CD4-positive, alpha-beta memory T cell (primary cell): ENCODE measurements at places on chromosomes 11 and 22.

DNA sequence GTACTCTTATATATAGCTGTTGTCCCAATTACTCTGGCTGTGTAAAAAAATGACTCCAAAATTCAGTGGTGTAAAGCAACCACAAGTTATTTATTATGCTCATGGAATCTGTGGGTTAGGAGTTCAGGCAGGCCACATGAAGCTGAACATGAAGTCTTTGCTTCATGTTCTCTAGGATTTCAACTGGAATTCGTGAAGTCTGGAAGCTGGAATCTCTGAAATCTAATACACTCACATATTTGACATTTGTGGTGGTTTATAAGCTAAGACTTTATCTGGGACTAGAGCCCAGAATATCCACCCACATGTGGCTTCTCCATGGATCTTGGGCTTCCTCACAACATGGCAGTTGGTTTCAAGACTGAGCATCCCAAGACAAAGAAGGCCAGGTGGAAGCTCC, 430.6 kb downstream of the MIAT start:
- H3K27me3 ChIP-seq, result no peaks in the 10 kb centered on the region
- no peaks in the 10 kb centered on the region for H3K36me3 ChIP-seq
- no peak overlapping the region for H3K27ac ChIP-seq
- no peak for DNase-seq
- no peak overlapping the region for H3K4me3 ChIP-seq

GRCh38 chr22:49404020-49404419, 423.7 kb downstream of the BRD1 start:
- H3K27me3 ChIP-seq, result no peaks in the 10 kb centered on the region
- no peak overlapping the region for H3K4me3 ChIP-seq
- DNase-seq, result no peak
- no peak overlapping the region for H3K27ac ChIP-seq
- H3K36me3 ChIP-seq, result no peaks in the 10 kb centered on the region
- no peaks in the 10 kb centered on the region for H3K4me1 ChIP-seq

GRCh38 chr11:124115782-124116616, 749 bp downstream of the VWA5A start:
- H3K27me3 ChIP-seq, result no peaks in the 10 kb centered on the region
- H3K4me1 ChIP-seq, result peaks cover 12% of the 10 kb centered on the region
- H3K27ac ChIP-seq, result peak overlapping the region; percentile 2

GRCh38 chr11:109911488-109911887, 181.7 kb upstream of the ZC3H12C start:
- H3K27me3 ChIP-seq, result no peaks in the 10 kb centered on the region
- no peak for DNase-seq
- no peak overlapping the region for H3K4me3 ChIP-seq
- no peak overlapping the region for H3K27ac ChIP-seq

DNA sequence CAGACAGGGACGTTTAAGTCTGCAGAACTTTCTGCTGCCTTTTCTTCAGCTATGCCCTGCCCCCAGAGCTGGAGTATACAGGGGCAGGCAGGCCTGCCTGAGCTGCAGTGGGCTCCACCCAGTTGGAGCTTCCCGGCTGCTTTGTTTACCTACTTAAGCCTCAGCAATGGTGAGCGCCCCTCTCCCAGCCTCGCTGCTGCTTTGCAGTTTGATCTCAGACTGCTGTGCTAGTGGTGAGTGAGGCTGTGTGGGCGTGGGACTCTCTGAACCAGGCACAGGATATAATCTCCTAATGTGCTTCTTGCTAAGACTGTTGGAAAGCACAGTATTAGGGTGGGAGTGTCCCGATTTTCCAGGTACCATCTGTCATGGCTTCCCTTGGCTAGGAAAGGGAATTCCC, 38.5 kb downstream of the NELL1 start:
- no peaks in the 10 kb centered on the region for H3K36me3 ChIP-seq
- no peak overlapping the region for H3K4me3 ChIP-seq
- H3K27me3 ChIP-seq, result no peaks in the 10 kb centered on the region
- DNase-seq, result no peak

GRCh38 chr11:121513807-121514206, 61.0 kb upstream of the SORL1-AS1 start:
- H3K36me3 ChIP-seq, result peaks cover 67% of the 10 kb centered on the region
- H3K4me3 ChIP-seq, result no peak overlapping the region
- peaks cover 11% of the 10 kb centered on the region for H3K4me1 ChIP-seq
- H3K27me3 ChIP-seq, result no peaks in the 10 kb centered on the region

GRCh38 chr11:119093942-119094815, 7.5 kb downstream of the DPAGT1 start:
- DNase-seq, result peak; percentile 46
- H3K27me3 ChIP-seq, result no peaks in the 10 kb centered on the region
- H3K27ac ChIP-seq, result peak overlapping the region; percentile 81
- peaks cover 17% of the 10 kb centered on the region for H3K36me3 ChIP-seq
- H3K4me3 ChIP-seq, result peak overlapping the region; percentile 87
- peaks cover 27% of the 10 kb centered on the region for H3K4me1 ChIP-seq

- H3K4me1 ChIP-seq, result no peaks in the 10 kb centered on the region
- no peaks in the 10 kb centered on the region for H3K27me3 ChIP-seq
- DNase-seq, result no peak
- H3K4me3 ChIP-seq, result no peak overlapping the region
- no peaks in the 10 kb centered on the region for H3K36me3 ChIP-seq
- H3K27ac ChIP-seq, result no peak overlapping the region
Measured at GRCh38 chr22:46125816-46126765, 24.2 kb upstream of the PPARA start.

- no peak for DNase-seq
- H3K36me3 ChIP-seq, result no peaks in the 10 kb centered on the region
- H3K27ac ChIP-seq, result no peak overlapping the region
- H3K4me3 ChIP-seq, result no peak overlapping the region
- no peaks in the 10 kb centered on the region for H3K27me3 ChIP-seq
Measured at GRCh38 chr11:86438685-86439084, 64.0 kb downstream of the CCDC81 start.

DNA sequence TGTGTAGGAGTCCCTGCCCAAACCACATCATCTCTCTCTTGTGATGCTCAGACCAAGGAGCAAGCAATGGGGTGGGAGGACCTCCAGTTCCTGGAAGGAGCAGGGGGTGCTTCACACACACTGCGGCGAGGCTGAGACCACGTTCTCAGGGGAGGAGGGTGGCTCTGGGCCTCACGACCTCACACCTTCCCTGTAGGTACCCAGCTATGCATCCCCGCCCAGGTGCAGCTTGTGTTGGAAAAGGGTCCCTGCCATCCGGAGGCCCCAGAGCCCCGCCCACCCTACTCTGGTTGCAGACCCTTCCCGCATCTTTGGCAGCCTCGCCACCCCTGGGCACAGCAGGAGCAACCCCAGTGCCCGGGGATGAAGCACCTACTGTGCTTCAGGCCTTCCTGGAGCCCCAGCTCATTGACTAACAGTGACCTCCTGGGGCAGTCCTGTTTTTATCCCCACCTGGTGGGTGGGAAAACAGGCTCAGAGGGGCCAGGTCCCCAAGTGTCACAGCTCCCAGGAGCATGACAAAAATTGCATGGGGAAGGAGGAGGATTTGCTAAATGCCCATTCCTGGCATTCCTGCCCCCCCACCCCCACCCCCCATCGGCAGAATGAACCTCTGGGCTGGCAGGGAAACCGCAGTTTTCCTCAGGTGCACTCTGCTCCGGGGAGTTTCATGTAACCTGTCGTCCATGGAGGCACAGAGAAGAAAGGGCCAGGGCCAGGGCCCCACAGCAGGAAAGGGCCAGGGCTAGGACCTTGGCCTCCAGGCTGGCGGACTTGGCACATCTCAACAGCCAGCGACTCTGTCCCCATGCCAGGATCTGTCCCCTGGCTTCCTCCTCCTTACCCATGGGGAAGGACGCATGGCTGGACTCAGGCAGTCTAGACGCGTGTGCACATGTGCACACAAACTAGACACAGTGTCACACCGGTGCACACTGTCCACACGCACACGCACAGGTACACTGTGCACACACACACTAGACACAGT, 81.0 kb downstream of the IGLL1 start:
- no peak overlapping the region for H3K27ac ChIP-seq
- H3K4me3 ChIP-seq, result no peak overlapping the region
- H3K36me3 ChIP-seq, result no peaks in the 10 kb centered on the region

DNA sequence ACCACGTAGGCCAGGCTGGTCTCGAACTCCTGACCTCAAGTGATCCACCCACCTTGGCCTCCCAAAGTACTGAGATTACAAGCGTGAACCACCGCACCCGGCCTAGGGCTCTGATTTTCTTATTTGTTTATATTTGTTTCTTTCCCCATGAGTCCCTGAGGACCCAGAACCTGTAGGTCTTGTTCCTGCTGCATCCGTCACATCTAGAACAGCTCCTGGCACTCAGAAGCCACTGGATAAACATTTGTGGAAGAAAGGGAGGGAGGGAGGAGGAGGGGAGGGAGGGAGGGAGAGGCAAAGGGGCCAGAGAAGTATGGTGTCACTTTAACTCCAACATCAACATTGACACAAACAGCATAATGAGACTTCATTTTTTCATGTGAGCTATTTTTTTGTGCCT, 67.7 kb downstream of the CELSR1 start:
- no peaks in the 10 kb centered on the region for H3K4me1 ChIP-seq
- DNase-seq, result no peak
- H3K36me3 ChIP-seq, result no peaks in the 10 kb centered on the region
- H3K27ac ChIP-seq, result no peak overlapping the region
- H3K4me3 ChIP-seq, result no peak overlapping the region
- no peaks in the 10 kb centered on the region for H3K27me3 ChIP-seq

- H3K36me3 ChIP-seq, result no peaks in the 10 kb centered on the region
- DNase-seq, result peak; percentile 47
Measured at GRCh38 chr22:20244691-20245576, 23.2 kb downstream of the RTN4R start.

DNA sequence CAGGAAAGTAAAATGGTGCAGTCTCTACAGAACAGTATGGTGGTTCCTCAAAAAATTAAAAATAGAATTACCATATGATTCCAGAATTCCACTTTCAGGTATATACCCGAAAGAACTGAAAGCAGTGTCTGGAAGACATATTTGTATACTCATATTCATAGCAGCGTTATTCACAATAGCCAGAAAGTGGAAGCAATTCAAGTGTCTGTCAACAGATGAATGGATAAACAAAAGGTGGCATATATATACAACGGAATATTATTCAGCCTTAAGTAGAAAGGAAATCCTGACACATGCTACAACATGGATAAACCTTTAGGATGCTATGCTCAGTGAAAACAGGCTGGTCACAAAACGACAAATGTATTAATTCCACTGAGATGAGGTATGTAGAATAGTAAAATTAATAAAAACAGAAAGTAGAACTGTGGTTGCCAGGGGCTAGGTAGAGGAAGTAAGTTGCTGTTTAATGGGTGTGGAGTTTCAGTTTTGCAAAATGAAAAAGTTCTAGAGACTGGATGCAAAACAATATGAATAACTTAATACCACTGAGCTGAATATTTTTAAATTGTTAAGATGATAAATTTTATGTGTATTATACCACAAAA, 14.5 kb downstream of the SAA1 start:
- H3K36me3 ChIP-seq, result peaks cover 14% of the 10 kb centered on the region
- H3K27ac ChIP-seq, result no peak overlapping the region
- peaks cover 6% of the 10 kb centered on the region for H3K4me1 ChIP-seq
- no peak for DNase-seq
- no peak overlapping the region for H3K4me3 ChIP-seq

- H3K4me3 ChIP-seq, result no peak overlapping the region
- peaks cover 7% of the 10 kb centered on the region for H3K27me3 ChIP-seq
- peaks cover 11% of the 10 kb centered on the region for H3K4me1 ChIP-seq
- no peak for DNase-seq
Measured at GRCh38 chr22:41979423-41980250, 10.4 kb downstream of the SEPTIN3 start.

DNA sequence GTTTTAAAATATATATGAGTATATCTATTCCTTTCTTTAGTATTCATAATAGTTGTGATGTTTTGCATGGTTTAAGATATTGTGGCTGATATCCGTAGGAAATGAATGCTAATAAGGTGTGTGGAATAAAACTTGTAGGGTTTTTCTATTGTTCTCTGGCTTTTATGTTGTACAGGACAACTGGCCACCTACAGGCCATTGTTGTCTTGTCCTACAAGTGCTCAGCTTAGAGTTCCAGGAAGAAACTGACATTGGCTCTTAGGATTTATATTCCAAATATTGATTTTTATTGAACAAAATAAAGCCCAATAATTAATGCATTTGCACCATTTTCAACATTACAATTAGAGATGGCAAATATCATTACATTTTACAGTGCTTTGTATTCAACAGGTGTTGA, 512.8 kb upstream of the TENM4 start:
- no peaks in the 10 kb centered on the region for H3K36me3 ChIP-seq
- H3K4me1 ChIP-seq, result no peaks in the 10 kb centered on the region
- no peak overlapping the region for H3K27ac ChIP-seq

DNA sequence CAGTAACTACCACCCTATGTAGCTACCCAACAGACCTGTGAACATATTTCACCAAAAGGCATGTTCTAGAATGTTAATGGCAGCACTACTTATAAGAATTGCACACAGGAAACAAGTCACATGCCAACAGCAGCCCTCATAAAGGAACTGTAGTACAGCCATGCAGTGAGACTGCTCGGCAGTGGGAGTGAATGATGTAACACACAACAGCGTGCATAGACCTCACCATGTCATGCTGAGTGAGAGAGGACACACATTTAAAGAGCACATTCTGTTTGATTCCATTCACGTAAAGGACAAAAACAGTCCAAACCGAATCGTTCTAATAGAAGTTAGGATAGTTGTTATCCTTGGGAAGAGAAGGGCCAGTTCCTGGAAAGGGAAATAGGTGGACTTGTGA, 27.2 kb upstream of the KIRREL3 start:
- no peak overlapping the region for H3K27ac ChIP-seq
- no peaks in the 10 kb centered on the region for H3K27me3 ChIP-seq
- H3K4me3 ChIP-seq, result no peak overlapping the region
- no peaks in the 10 kb centered on the region for H3K36me3 ChIP-seq
- H3K4me1 ChIP-seq, result no peaks in the 10 kb centered on the region
- no peak for DNase-seq

- no peak for DNase-seq
- no peaks in the 10 kb centered on the region for H3K27me3 ChIP-seq
- peaks cover 37% of the 10 kb centered on the region for H3K4me1 ChIP-seq
- peak overlapping the region; percentile 91 for H3K27ac ChIP-seq
- peak overlapping the region; percentile 65 for H3K4me3 ChIP-seq
- H3K36me3 ChIP-seq, result peaks cover 24% of the 10 kb centered on the region
Measured at GRCh38 chr22:19448076-19448607, 631 bp upstream of the C22orf39 start.

DNA sequence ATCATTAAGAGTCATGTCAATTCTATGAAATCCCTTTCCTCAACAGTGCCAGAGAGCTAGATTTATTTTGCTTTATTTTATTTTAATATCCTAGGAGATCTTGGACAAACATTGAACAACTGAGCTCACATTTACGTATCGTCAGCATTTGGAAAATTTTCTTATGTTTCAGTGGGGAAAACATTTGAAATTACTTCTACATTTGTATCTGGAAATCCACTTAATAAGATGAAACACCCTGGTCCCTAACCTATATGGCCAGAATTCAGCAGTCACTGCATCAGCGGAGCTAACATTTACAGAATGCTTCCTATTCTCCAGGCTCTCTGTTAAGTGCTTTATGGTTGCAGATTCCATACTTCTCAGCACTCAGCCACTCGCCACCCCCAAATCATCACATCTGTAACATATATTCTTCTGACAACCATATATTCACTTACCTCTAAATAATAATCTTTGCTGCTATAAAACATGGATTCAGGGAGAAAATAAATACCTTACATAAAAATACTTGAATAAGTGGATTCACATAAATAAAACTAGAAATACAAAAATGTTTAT, 773.9 kb downstream of the JRKL start:
- no peaks in the 10 kb centered on the region for H3K4me1 ChIP-seq
- H3K36me3 ChIP-seq, result no peaks in the 10 kb centered on the region
- no peak overlapping the region for H3K27ac ChIP-seq
- no peak for DNase-seq
- H3K4me3 ChIP-seq, result no peak overlapping the region

GRCh38 chr11:95849087-95849825, 59.0 kb downstream of the CEP57 start:
- DNase-seq, result peak; percentile 16
- H3K27ac ChIP-seq, result no peak overlapping the region
